ENCODE measurements at places on chromosomes 5 and 9.

GRCh38 chr9:12988258-12988657 is 213.4 kb downstream of the LURAP1L start:
- DNase-seq, result no peak

- DNase-seq, result no peak
Observed at GRCh38 chr5:144876990-144877389, 706.3 kb downstream of the KCTD16 start.

GRCh38 chr5:178277866-178278265 is 45.3 kb upstream of the PHYKPL start:
- DNase-seq, result no peak

DNA sequence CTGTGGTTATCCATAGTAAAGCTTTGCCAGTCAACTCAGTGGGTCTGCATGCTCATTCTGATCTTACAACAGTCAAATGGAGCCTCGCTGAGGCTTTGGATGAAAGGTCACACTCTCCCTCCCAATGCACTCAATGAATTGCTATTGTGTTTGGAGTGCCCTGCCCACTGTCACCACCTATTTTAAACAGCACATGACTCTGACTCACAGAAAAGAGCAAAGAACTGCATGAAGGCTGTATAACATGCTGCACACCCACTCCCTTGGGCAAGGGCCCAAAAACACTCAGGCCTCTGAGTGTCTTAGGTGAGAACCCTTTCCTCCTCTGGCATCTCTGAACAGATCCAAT is 118.7 kb upstream of the CCDC112 start:
- peak; percentile 81 for DNase-seq

DNA sequence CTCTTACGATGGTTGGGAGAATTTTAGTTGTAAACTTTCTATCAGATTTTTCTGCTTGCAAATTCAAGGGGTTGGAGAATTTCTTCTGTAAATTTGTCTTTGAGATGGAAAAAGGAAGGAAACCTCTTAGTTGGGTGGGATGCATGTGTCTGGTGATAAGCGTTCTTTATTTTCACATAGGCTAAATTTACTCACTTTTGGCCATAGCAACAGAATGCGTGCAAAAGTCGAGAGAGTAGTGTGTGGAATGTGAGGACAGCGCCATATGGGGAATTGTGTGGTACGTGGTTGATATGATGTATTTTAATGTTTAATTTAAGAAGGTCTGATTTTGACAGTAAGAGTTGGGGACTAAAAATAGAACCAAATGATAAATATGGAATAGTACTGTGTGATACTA is 282.2 kb downstream of the TAF11L14 start:
- DNase-seq, result no peak

GRCh38 chr5:177539411-177539810 is 15.0 kb downstream of the FAM193B start:
- DNase-seq, result no peak

DNA sequence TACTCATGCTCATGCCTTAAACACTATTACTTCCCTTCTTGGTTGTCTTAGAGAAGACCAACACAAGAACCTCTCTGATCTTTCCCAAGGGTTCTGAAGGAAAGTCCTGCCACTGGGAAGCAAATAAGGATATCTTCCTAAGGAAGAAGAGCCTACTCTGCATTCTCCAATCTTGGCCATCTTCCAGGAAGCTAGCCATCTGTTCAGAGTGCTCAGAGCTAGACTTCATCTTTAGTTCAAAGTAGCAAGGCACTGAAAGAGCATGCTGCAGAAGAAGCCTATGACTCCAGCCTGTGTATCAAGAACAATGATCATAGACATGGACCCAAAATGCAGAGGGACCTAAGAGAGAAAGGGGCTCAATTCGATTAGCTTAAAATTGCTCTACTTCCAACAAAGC is 114.7 kb downstream of the KIAA0825 start:
- DNase-seq, result no peak

GRCh38 chr5:160129841-160130240 is 10.6 kb upstream of the PWWP2A start:
- DNase-seq, result no peak

GRCh38 chr9:112200711-112201110 is 25.6 kb upstream of the SUSD1 start:
- no peak for DNase-seq

DNA sequence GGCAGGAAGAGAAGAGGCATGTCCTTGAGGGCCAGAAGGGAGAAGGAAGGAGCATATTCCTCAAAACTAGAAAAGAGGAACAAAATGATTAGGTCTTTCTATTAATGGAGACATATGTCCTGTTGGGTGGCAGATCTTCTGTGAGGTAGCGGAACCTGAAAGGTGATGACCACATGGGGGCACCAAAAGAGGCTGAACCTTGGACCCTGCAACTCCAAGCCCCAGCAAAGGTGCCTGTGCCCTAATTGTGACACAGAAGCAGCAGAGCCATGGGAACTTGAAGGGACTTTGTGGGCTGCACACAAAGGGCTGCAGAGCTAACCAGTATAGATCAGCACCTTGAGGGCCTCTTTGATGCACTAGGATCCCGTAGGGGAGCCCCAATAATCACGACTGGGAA is 158.0 kb downstream of the BAAT start:
- no peak for DNase-seq

DNA sequence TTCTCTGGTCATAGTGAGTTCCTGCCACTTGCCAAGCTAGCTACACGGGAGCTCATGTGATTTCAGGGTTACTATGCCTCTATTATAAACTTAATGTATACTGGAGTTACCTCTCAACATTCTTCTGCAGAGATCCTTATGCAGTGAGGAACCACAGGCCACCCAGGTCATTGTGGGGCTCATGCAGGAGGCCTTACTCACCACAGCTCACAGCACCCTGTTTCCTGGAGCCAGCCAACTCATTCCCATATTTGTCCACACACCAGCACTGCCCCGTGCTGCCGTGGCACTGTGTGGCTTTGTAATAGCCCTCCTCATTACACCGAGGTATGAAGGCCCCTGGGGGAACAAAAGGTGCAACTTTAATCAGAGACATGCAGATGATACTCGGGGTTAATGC is 520.0 kb downstream of the SPOCK1 start:
- DNase-seq, result peak; percentile 1

GRCh38 chr5:127643607-127644006 is 5.3 kb upstream of the CTXN3 start:
- DNase-seq, result no peak

GRCh38 chr9:6739218-6739617 is 18.6 kb upstream of the KDM4C start:
- DNase-seq, result no peak

Measured in skeletal muscle cell (primary cell).